ENCODE measurements at places on chromosomes 5 and 9.

DNA sequence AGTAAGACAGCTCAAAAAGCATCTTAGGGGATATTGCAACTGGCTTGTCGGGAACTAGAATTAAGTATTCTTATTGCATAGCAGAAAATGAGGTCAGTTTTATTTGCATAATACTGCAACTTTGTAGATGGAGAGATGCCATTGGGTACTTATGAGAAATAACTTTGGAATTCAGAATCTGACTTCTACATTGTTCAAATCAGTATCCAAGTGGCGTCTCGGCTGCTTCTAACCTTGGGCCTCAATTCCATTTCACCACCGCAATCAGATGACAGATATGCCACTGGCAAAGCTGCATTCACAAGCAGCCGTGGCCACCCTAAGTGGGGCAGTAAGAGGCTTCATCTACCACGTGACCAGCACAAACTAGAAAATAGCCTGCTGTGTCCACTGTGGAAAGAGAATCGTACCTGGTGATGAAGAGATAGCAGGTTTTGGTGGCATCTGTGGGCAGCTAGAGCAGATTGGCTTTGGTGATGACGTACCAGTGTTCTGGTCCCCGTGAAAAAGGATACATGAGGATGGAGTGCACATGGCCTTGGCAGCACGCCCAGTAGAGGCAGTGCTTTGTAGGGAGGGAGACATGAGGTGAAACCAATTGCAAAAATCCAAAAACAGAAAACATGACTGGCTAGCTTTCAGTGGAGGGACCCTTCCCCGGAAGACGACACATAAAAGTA lies 116.6 kb downstream of the KLHL3 start:
- DNase-seq: no peak

GRCh38 chr5:175285261-175285660 lies 158.7 kb downstream of the DRD1 start:
- DNase-seq: no peak

DNA sequence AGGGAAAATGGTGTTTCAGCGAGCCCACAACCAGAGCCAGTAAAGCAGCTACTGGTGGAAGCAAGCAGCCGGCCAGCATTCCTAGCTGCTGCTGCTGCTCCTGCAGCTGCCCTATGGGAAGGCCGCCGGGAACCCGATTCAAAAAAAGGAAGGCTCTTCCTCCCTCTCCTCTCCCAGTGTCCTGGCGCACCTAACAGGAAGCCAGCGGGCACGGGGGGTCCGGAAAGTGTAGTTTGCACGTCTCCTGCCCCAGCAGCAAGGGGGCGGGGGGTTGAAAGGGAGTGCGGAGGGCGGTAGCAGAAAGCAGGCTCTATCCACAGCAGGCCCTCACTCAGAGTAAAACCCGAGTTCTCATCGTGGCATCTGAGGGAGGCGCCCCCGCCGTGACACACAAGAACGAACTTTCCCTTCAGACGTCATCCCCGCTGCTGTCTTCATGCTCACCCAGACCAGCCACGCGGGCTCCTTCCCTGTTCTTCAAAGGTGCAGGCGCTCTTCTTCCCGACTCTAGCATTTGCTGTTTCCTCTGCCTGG lies 16.5 kb downstream of the GRXCR2 start:
- DNase-seq: no peak

DNA sequence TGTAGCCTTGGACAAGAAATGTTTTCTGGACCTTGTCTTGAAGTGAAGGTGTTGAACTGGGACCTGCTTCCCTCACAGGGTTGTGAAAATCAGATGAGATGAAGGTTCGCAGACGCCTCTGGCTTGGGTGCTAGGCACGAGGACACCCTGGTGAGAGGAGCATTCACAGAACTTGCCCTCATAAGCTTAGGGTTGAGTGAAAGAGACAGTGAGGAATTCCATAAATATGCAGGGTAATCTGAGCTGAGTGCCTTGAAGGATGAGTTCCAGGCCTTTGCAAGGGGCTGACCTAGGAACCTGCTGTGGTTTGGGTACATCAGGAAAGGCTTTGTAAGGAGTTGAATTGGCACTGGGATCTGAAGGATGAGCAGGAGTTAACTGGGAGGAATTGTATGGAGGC lies 75.7 kb upstream of the SAP30L start:
- DNase-seq: no peak

DNA sequence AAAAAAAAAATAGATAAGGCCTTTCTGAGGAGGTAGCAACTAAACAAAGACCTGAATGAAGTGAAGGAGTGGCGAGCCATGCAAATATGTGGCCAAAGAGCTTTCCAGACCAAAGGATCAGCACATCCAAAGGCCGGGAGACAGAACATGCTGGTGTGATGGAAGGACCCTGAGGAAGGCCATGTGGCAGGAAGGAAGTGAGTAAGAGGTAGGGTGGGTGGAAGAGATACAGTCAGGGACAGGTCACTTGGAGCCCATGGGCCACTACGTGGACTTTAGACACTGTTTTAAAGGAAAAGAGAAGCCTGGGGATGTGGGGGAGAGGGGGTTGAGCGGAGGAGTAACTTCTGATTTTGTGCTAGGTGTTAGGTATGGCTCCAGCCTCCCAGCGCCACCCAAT lies 31.3 kb downstream of the SPRY4 start:
- no peak for DNase-seq

- no peak for DNase-seq
Observed at GRCh38 chr5:114362197-114362976, 517 bp downstream of the KCNN2 start.

GRCh38 chr5:128784726-128785125 lies 180.6 kb upstream of the SLC27A6 start:
- DNase-seq: no peak

GRCh38 chr5:167638816-167639215 lies 652.6 kb upstream of the WWC1 start:
- DNase-seq: no peak

All from cortex of kidney (tissue), 1 donor.